ENCODE measurements at places on chromosomes 5 and 9.

DNA sequence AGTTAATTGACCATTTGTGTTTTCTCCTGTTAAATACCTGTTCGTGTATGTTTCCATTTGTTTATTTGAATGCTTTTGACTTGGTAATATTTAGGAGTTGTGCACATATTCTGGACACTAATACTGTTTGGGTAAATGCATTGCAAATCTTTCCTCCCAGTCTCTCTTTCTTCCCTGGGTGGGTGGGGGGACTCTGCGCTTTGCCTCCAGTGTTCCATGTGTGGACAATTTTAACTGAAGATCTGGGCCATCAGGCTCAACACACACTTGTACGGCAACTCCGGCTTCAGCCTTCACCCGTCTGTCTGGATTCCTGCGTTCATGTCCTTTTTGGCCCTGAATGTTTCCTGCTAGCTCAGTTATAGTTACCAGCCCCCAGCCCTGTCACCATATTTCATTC lies 40.1 kb downstream of the GTF3C4 start:
- DNase-seq, result no peak

- no peak for DNase-seq
These were observed 154.1 kb downstream of the ADAMTS12 start for GRCh38 chr5:33737697-33738096.

GRCh38 chr5:170640731-170641588 lies 137.1 kb downstream of the KCNIP1 start:
- DNase-seq, result no peak

- DNase-seq, result no peak
These were observed 186.6 kb downstream of the DOCK8 start for GRCh38 chr9:401223-401622.

DNA sequence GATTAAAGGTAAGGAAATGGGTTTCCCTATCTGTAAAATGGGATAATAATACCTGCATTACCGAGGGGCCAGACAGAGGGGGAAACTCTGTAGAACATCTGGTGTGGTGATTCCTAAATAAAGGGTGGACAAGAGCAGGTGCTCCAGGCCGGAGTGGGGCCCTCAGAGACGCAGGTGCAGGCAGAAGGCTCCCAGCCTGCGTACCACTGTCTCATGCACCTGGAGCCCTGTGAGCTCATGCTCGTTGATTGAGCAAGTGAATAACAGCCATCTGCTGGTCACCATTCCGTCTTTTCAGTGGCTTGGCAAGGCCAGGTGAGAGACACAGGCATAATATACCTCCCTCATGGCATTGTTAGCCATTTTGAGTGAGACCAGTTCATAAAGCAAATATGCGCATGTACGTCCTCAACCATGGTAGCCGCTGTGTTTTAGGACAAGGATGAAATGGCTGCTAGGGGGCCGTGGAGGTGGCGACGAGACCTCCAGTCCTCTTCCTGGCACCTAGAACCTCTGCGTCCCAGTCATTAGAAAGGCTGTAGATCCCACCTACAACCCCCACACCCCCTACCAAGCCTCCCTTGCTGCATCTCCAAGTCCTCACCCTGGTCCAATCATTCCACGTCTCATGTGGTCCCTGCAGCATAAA lies 198.0 kb upstream of the MVB12B start:
- DNase-seq, result no peak

DNA sequence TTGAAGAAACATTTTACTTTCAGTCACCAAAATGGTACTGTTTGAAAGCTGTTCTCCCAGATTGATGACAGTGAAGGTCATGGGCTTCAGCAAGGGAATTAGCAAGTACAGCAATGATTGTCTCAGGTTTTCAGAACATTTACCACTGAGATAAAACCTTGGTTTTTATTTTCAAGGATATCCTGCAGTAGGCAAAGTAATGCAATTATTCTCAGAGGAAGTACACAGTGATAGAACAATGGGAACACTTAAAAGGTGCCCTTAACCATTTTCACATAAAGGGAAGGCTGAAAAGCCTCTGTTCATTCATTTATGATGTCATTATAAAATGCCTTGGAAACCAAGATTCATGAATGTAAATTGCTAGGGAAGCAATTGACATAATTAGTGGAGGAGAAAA lies 471.8 kb upstream of the ACO1 start:
- no peak for DNase-seq

DNA sequence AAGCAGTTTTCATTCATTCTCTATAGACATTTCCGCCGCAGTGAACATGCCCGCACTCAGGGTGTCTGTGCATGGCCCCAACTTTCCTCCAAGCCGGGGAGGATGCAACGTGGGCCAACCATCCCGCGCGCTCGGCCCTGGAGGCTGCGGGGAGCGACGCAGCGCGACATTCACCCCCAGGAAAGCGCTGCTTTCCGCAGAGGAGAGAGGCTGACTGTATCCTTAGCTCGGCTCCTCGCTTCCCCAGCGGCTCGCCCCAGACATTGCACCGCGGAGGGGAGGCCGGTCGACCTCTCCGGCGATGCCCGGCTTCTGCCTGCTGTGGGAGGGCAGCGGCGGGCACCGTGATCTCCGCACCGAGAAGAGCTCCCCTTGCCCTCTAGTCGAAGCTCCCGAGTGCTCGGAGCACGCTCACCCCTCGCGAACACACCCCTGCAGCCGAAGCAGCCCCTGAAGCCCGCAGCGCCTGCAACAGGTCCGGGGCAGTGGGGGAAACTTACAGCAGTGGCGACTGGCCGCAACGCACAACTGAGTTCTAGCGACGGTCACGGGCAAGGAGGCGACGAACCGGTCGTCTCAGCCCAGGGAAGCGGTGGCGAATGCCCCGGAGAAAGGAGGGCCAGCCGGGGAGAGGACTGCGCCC lies 600 bp downstream of the ENC1 start:
- no peak for DNase-seq

DNA sequence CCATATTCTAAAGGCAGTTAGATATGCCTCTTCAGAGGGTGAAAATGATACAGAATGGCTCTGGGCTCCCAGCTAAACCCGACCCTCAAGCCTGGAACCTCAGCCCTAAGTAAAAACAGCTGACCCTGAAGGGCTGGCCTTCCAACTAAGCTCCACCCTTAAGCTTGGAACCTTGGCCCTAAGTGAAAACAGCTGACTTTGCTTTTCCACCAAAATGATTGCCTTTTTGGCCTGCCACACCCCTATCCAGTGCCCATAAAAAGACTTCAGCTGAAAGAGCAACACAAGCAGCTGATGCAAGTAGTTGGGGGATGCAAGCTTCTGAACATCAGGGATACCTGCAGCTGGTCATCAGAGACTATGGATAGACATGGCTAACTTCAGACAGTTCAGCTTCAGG lies 647.4 kb upstream of the SGCD start:
- no peak for DNase-seq

GRCh38 chr9:84671586-84672521 lies 2.3 kb downstream of the NTRK2 start:
- DNase-seq, result no peak

DNA sequence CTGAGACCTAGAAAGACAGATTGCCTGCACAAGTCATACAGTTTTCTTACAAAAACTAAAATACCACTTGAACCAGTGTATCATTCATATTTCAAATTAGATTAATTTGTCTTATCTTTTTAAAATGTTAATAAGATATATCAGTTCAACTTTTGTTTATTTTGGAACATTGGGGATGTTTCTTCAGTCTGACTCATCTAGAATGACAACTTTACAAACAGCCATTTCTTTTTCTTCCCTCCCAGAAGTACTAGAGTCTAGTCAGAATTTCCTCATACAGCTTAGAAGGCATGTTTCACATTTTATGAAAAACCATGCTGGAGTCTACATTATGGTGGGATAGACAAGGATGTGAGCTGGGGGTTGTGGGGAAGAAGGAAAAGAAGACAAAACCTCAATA lies 262.5 kb downstream of the NFIB start:
- DNase-seq, result no peak

GRCh38 chr5:1908931-1909330 lies 26.2 kb upstream of the IRX4 start:
- DNase-seq, result no peak

GRCh38 chr9:86246752-86247161 lies 12.7 kb downstream of the C9orf153 start:
- no peak for DNase-seq

DNA sequence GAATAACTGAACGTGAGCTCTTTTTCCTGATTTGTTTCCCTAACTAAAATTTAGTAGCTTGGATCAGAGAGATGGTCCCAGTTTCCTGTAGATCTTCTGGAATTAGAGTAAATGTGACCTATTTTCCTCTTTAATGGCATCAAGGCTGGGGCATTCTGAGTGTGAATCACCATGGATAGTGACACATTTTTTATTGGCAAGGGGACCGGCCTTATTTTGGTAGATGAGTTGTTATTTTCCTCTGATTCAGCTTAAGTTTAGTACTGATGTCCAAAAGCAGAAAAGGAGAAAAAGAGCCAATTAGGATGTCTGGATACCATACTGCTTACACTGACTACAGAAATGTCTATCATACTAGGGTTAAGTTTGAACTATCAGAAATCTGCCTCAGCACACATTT lies 68.1 kb downstream of the RNF38 start:
- DNase-seq, result no peak

GRCh38 chr5:122493091-122494021 lies 181.3 kb downstream of the SNCAIP start:
- DNase-seq, result no peak

- DNase-seq, result no peak
These were observed 406.8 kb downstream of the BRINP1 start for GRCh38 chr9:118962426-118962825.

DNA sequence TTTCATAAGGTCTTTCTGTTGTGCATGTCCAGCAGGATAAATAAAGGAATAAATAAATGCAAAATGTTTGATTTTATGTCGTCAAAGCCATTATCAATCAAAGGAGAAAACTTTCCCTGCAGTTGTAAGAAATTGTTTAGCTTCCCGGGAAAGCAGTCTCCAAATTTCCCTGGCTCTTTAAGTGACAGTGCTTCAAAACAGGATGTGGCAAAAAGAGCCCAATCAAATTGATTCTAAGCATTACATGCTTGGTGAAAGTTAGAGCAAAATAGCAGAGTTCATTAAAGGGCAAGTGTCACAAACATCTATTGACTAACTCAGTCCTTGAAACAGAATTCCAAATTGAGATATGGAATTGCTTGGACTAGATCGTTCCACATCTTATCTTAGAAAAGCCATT lies 704.1 kb downstream of the PRELID2 start:
- no peak for DNase-seq

DNA sequence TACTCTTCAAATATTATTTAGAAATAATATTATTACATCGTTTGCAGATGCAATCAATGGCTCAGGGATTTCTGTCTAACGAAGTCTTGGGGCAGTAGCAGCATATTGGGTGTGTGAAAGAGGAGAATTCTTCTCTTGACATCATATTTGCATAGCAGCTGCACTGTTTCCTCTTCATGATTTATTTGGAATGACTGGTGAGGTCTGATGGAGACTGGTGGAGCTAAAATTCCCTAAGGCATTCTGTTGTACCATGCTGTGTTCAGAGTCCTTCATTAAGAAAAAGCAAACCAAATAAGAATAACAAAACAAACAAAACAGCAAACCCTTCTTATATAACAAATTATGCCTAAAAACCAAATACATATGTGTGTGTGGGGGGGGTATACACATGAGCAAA lies 177.6 kb downstream of the DIRAS2 start:
- DNase-seq, result no peak

- DNase-seq, result no peak
These were observed 199.3 kb upstream of the CD180 start for GRCh38 chr5:67395790-67396418.

- DNase-seq, result no peak
These were observed 131.3 kb downstream of the SEC61B start for GRCh38 chr9:99353408-99353807.

DNA sequence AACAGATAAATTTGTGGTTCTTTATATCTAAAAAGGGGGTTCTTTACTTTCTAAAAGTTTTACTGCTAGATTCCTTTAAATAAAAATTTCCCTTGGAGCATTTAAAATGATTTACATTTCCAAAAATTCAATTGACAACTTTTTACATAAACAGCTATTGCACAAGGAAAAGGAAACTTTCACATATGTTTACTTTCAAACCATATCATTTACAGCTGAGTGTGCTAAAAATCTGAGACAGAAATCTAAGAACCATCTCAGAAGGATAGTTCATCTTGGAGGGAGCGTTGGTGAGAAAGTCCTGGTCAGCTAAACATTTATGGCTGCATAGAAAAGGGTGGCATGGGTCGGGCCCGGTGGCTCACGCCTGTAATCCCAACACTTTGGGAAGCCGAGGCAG lies 235.4 kb downstream of the DTWD2 start:
- no peak for DNase-seq

DNA sequence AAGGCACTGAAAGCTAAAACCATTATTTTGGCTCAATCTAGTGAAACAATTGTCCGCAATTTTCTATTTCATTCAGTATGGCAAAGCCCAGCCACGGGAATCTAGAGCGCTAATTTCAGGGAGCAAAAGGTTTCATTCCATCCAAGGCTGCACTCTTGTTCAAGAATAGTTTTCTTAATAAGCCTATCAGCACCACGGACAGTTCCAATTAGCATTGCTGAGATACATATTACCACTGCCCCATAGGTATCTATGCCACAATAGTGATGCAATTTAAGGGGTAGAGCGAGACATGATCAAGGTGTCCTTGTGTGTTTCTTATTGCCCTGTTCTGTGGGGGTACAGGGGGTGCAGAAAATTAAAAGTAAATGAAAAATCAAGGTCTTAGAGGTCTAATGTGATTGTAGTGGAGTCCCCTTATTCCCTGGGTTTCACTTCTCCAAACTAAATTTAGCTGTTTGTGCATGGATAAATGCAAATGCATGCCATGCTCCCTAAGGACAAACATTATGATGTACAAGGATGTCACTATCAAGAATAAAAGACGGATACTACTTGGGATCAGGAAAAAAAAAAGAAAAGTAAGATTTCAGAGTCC lies 45.5 kb downstream of the SPOCK1 start:
- DNase-seq, result peak; percentile 23

- DNase-seq, result no peak
These were observed 189.0 kb downstream of the SEC61B start for GRCh38 chr9:99411068-99411467.

GRCh38 chr5:137629646-137630045 lies 106.2 kb downstream of the KLHL3 start:
- peak; percentile 25 for DNase-seq

- DNase-seq, result peak; percentile 31
These were observed at the start of gene C1QTNF2 for GRCh38 chr5:160369990-160370712. C1QTNF2 (minus strand) TSS chr5:160370626; CDS start chr5:160355011, 15,615 bp downstream.

DNA sequence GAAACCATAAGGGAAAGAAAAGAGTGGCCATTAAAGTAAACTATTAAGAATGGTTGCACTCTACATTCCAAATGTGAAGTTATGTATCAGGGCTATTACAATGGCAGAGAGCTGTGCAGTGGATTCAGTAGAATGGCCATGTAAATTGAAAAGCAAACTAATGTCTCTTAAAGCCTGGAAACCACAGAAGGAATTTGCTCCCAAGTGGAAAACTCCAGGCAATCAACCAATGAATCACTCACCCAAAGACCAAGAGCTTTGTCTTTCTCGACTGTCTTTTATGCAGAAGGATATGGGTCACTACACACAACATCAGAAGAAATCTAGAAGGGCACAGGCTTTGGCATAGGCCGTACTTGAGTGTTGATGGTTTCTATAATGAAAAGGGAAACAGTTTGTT lies 114.9 kb downstream of the TLE1 start:
- no peak for DNase-seq
